ENCODE measurements at places on chromosomes 7 and 10.

DNA sequence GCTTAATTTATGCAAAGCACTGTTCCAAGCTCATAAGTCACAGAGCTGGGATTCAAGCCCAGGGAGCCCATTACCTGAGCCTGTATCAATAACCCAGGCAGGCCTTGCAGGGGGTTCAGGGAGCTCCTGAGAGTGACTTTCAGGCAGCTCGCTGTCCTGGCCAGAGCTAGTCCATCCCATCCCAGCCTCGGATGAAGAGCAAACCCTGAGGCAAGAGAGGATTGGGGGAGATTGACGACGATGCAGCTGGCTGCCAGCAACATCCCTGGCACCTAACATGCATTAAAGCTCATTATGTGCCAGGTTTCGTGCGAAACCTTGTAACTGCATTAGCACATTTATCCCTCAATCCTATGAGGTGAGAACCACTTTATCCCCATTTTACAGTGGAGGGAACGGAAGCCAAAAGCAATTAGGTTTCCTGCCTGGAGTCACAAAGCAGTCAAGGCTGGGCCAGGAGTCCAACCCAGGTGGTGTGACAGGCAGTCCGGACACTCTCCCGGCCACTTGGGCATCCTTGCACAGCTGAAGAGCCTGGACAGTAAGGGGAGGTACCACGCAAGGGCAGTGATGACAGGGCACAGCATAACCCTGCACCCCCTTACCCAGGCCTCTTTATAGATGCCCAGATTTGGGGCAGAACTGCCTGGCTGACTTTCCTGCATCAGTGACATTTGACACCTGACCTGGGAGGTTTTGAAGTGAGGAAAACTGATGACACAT is 129.8 kb upstream of the CHST15 start:
- DNase-seq = no peak

GRCh38 chr7:50751146-50751545 is 31.6 kb downstream of the GRB10 start:
- DNase-seq = no peak

GRCh38 chr7:86844608-86845007 is 200.9 kb downstream of the GRM3 start:
- DNase-seq = no peak

DNA sequence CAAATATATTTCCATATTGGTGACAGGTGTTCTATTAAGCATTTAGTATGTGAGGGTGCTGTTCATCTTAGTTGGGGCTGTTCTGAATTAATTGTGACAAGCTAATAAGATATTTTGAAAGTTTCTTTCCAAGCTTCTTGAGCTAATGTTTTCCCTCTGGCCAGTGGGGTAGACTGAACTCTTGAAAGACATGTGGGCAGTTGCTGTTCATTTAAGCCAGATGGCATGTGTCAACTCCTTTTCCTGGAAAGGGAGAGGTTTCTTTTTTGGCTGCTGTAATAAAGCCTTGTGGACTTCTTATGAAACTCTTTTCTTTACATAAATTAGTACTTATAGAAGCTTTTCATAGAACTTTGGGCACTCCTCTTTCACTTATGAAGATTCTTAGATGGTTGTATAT is 21.7 kb downstream of the RAB18 start:
- DNase-seq = peak; percentile 25

GRCh38 chr10:13773043-13773442 is 186.3 kb downstream of the PRPF18 start:
- no peak for DNase-seq
